ENCODE measurements at places on chromosomes 3 and 15. TPM values are rescaled to one million over a fixed set of nuclear protein-coding genes. Genes with fewer than 3 reads are reported as not detected.

Gene ERICH6
- total RNA-seq = not detected

Gene RASGRF1
- total RNA-seq = 0.87 TPM

Gene OTOL1
- total RNA-seq = not detected

Gene MORC1
- not detected for total RNA-seq

Gene SAMD7
- total RNA-seq = not detected

Gene GOLGA8J
- total RNA-seq = 0.60 TPM

Gene FGD5
- 41.8 TPM for total RNA-seq

Gene KLF15
- total RNA-seq = 234 TPM

Gene FOXB1
- not detected for total RNA-seq

DNA sequence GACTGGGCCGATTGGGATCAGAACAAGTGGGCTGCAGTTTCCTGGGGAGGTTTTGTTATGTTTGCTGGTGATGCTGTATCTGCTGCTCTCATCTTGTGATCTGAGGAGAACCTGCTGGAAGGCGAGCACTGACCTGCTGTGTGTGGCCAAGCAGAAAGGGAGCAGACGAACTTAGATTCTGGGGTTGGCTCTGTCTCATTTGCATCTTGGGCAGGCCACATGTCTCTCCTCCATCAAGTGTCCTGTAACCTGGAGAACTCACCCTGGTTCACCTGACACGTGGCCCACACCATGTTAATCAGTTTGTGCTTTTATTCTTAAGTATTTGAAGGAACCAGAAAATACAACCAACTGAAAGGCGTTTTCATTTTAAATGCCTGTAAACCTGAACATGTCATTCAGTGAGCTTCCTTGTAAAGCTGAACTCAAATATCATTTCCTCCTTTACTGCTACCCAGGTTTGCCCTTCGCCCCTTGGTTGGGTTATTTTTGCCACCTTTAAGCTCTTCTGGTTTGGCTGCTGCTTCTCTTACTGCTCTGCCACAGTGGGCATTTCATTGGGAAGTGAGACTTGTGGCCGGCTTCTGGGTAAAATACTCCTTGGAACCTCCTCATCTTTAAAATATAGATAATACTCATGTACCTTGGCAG lies 33.5 kb upstream of the TRAK1 start:
- no peak for DNase-seq

DNA sequence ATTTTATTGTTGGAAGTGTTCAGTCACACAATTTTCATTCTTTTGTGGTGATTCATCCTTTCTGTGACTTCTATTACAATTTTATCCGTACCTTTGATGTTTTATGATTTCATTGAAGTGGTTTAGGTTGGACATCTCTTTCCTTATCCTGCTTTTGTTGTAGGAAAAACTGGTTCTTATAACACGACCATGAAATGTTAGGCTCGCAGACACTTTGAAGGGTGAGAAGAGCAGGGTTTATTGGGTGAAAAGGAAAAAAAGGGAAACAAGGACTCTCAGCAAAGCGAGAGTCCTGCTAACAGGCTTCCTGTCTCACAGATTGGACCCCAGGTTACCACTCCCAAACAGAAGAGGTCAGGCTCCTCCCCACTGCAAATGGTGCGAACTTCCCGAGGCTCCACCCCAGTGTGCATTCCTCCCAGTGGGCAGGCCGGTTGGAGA lies 257.4 kb downstream of the STXBP5L start:
- no peak for DNase-seq

DNA sequence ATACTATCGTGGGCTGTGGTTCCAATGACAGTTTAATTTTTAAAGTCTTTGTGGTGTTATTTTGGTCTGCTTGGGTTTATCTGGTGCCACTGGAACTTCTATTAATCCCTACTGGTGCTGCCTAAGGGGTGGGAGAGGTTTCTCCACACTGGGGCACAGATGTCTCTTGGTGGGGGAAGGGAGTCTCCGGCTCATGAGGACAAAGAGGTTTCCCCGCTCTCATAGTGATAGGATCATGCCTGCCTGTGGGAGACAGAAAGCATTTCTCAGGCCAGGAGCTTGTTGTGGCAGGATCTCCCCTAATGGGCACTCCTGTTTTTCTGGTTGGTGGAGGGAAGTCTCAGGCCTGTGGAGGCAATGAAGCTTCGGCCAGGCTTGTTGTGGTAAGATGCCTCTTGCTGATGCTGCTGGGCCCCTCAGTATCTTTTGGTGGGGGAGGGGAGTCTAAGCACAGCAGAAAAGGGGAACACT lies 84.3 kb upstream of the THRB start:
- DNase-seq = no peak

- DNase-seq = no peak
These were observed 176.5 kb upstream of the PFN2 start for GRCh38 chr3:150146991-150147761.

DNA sequence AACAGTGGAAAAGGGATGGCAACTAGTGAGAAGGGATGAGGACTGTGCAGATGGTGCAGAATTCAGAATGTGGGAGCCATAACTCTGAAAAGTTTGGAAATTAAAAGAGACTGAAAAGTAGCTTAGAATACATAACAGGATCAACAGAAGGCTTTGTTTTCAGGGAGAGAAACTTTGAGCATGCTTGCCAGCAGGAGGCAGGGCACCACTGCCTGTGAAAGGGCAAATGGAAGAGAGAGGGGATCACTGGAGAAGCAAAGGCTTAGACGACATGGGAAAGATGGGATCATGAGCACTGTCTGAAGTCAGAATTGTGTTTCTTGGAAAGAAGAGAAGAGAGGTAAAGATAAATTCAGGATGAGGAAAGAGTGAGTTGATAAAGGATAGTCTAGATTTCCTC lies 99.6 kb downstream of the ABI3BP start:
- no peak for DNase-seq

- DNase-seq = no peak
These were observed 198.1 kb downstream of the NEK10 start for GRCh38 chr3:27171113-27171512.

DNA sequence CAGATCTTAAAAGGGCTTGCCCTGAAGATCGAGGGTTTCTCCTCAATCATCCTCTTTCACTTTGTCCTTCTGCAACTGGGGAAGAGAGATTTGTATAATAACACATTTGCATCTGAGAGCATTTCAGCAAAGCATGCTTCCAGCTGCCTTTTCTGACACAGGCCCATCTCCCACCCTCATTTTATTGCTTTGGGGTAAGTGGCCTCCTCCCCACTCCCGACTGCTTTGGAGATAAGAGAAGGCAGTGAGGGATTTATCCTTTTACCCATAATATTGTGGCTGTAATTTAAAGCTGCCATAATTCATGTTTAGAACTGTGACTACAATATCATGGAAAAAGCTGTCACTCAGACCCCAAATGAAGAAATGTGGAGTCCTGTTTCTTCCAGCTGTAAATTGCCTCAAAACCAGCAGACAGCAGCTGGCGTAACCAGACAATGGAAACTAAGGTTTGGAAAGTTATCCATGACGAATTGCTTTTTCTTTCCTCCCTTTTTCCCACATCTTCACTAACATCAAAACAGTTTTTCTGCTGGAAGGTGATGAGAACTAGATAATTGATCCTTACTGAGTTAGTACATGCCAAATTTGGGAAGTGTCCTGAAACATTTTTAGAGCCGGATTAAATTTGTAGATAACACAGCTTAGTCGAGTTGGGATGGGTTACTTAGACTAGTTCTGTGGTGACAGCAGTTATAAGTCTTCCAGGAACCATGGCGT lies 104.2 kb upstream of the PFN2 start:
- DNase-seq = no peak

- no peak for DNase-seq
These were observed 59.6 kb upstream of the LMCD1 start for GRCh38 chr3:8441969-8442559.

GRCh38 chr15:54298396-54298795 lies 320.2 kb downstream of the UNC13C start:
- no peak for DNase-seq

DNA sequence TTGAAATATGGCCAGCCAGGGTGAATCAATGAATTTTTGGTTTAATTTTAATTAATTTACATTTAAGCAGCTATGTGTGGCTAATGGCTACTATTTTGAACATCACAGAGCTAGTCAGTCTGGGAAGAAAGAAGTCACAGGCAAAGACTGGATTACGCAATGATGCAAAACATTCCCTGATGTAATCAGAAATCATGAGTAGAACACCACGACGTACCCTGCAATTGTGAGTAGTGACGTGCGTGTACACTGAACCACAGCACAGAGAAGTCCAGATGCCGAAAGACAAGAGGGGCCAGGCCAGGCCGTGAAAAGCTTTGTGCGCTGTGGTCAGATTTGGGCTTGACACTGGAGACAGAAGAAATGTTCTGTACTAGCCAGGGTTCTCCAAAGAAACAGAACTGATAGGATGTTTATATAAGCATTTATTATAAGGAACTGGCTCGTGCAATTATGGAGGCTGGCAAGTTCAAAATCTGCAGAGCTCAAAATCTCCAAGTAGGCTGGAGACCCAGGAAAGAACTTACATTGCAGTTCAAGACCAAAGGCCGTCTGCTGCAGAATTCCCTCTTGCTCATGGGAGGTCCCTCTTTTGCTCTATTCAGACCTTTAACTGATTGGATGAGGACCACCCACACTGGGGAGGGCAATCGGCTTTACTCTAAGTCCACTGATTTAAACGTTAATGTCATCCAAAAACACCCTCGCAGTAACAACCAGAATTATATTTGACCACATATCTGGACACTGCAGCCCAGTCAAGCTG lies 44.6 kb downstream of the SH3BP5 start:
- DNase-seq = peak; percentile 76

- DNase-seq = no peak
These were observed 8.6 kb downstream of the ACAA1 start for GRCh38 chr3:38128303-38128655.

DNA sequence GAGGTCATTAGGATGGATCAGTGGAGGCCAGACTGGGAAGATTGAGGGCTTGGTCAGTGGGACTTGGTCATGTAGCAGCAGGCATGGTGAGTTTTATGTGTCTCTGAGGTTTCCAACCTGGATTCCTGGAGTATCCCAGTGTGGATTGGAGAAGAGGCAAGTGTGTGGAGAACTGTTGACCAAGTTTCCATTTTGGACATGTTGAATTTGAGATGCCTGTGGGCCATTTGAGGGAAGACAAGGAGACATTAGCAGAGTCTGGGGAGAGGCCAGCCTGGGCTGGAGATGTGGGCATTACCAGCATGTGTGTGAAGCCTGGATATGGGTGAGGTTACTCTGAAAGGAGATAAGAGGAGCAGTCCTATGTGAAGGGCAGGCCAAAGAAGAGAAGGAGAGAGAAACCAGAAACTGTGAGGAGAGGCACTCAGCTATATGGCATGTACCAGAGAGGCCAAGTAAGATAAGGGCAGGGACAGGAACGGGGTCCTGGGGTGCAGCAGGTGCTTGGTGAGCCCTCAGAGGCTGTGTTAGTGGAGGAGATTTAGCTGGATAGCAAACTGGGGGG lies 4.3 kb downstream of the SLC25A38 start:
- no peak for DNase-seq

GRCh38 chr3:143071776-143072175 lies 47.8 kb upstream of the CHST2 start:
- no peak for DNase-seq

- no peak for DNase-seq
These were observed 42.3 kb downstream of the NR1D2 start for GRCh38 chr3:23987356-23987755.

DNA sequence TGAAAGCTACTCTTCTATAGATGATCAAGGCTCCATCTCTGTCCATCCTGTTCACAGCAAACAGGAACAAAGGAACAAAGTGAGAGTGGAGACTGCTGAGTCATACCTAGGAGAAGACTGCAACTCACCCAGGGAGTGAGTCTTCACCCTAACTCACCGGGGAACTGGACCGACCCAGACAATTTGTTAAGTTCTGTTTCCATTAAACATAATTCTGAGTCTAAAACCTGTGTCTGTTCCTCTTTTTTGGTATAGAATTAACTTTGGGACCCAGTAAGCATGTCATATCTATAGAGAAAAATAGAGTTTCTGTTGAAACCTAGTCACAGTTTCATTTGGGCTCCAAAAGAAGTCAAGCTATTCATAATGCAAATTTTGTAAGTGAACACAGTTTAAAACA lies 21.6 kb downstream of the CCDC80 start:
- no peak for DNase-seq
